ENCODE measurements at places on chromosomes 7 and 10. TPM values are rescaled to one million over a fixed set of nuclear protein-coding genes. Genes with fewer than 3 reads are reported as not detected.

DNA sequence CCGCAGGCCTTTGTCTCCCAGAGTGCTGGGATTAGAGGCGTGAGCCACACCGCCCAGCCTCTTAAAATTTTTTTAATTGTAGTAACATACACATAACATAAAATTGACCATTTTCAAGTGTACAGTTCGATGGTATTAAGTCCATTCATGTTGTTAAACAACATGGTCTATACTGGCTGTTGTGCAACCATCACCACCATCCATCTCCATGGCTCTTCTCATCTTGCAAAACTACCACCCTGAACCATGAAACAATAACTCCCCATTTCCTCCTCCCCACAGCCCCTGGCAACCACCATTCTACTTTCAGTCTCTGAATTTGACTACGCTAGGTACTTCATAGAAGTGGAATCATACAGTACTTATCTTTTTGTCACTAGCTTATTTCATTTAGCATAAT, 7.9 kb upstream of the ZFYVE27 start:
- no peak for DNase-seq

- no peak for DNase-seq
These were observed 348.7 kb upstream of the LRGUK start for GRCh38 chr7:133778472-133778871.

The SLC16A9 gene
- total RNA-seq = 15.7 TPM

The CACNB2 gene
- total RNA-seq = 5.5 TPM

DNA sequence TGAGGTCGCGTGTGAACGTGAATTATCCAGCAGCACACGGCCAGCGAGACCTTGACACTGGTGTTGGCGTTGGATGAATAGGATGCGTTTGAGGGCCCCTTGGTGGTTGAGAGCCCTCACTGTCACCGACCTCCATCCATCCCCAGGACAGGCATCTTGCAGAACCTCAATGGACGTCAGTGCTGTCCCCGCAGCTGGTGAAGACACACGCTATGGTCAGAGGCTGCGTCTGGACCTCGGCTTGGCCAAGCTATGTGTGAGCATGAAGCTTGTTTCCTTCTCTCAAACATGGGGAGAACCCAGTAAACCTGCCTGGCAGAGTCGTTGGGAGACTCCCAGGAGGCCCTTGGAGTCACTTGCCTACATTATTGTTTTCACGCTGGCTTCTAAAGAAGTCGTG, 229.2 kb downstream of the ADARB2 start:
- DNase-seq = no peak

DNA sequence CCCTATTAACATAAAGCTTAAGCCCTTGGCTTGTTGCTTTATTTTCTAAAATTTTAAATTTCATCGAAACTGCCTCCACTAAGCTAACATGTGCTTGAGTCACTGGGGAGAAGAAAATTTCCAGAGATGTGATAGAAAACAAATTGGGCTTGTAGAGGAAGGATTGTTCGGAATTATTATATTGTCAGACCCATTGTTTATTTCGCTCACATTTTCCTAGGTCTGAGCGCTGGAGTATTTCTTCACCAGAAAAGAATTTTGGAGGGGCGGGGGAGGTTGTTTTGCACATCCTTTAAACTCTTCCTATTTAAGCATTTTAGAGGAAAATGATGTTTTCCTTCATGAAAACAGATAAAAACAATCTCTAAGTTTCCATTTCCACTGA, 29.1 kb downstream of the CELF2 start:
- DNase-seq = no peak

- no peak for DNase-seq
These were observed 84.2 kb downstream of the FANK1 start for GRCh38 chr10:125980521-125981035.

The VWA2 gene
- total RNA-seq = 24.2 TPM

The NDUFB8 gene
- total RNA-seq = 195 TPM

DNA sequence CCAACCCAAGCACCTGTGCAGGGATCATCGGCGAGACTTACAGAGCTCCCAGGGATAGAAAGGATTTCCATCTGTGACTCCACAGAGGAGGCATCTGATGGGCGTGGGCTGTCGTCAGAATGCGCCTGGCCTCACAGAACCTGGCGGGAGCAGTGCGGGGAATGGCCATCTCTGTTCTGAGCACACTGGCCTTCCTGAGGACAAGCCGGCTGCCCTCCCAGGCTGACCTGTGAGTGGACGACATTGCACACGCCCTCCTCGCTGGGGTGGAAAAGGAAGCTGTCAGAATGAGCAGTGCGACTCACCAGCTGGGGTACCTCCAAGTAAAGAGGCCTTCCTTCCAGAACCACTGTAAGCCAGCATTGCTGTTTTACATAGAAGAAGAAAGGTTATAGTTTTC, 234.6 kb upstream of the PITRM1 start:
- DNase-seq = no peak

DNA sequence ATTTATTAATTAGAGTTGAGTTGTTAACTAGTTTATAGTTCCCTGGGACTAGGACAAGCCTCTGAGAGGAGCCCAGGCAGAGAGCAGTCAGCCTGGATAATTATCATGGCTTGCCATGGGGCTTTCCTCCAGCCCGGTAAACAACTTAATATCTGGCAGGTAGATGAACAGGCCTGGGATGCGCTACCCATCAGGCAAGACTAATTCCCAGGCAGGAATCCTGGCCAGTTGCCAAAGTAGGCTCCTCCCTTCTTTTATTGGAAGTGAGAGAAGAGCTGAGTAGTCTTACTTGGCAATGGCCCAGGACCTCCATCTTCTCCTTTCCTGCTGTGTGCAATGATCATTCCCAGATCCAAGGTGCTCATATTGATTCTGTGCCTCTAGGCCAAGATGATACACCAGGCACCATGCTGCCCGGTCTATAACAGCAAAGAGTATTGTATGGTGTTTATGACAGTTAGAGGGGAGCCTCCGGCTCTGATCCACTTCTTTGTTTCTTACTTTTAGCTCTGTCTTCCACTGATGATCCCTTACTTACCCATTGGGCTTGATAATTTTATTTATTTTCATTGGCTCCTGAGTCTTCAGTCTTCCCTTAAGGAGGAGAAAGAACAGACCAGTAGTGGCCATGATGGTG, 408.7 kb downstream of the REEP3 start:
- DNase-seq = peak; percentile 6

The H2BK1 gene
- total RNA-seq = not detected

Measured in prostate gland (tissue), 2 donors.